ENCODE measurements at places on chromosomes 7 and 10.

- DNase-seq = no peak
Observed at GRCh38 chr7:31327071-31327470, 13.5 kb downstream of the NEUROD6 start.

DNA sequence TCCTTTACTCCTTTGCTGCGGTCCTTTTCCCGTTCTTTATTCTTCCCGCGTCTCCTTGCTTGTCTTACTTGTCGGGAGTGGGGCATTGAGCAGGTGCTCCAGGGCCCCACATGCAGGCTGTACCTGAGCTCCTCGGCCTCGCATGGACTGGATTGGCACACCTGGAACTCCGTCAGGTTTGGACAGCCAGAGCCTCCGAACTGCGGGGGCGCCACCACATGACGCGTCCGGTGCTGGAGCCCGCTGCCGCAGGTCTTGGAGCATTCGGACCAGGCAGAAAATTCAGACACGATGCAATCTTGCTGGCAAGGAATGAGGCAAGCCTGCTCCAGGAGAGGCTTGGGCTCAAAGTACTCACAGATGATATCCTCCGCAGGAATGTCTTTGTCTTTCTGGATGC is 195.7 kb downstream of the THSD7A start:
- no peak for DNase-seq

DNA sequence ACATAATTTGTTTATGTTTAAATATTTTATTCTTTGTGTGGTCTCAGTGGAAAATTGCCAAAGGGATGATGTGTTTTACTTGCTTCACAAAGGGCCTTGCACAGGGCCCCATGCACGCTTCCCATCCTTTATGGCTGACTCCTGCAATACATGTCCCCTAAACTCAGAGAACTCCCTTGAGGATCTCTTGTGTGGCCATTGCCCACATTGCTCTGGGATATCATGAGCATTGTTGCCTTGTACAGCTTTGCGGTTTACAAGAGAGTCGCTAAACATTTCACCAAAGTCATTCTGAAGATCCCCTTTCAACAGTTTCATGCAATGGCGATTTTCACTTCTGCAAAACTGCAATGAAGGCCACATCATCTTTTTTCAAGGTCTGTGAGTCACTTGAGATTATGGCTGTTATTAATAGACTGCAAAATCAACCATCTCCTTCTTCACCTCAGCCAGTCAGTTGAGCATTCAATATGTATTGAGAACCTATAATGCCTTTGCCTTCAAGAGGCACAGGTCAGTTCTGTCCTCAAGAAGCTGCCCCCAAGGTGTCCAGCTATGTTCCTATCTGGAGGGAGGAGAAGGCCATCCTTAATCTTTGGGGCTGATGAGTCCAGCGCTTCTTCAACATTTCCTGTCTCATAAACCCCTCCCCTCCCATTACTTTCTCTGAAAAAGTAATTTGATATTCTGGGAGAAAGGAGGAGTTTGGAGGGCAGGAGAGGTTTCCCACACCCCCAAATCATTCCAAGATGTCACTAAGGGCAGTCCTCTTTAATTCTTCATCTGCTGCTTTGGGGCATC is 108.1 kb downstream of the CCDC71L start:
- DNase-seq = no peak

- DNase-seq = no peak
Observed at GRCh38 chr10:1366811-1367425, 310.7 kb downstream of the WDR37 start.

Data from NCI-H2171 treated with DMSO at 0.1 percent for 48 hours (cell line).